ENCODE measurements at places on chromosomes 16 and 17.

DNA sequence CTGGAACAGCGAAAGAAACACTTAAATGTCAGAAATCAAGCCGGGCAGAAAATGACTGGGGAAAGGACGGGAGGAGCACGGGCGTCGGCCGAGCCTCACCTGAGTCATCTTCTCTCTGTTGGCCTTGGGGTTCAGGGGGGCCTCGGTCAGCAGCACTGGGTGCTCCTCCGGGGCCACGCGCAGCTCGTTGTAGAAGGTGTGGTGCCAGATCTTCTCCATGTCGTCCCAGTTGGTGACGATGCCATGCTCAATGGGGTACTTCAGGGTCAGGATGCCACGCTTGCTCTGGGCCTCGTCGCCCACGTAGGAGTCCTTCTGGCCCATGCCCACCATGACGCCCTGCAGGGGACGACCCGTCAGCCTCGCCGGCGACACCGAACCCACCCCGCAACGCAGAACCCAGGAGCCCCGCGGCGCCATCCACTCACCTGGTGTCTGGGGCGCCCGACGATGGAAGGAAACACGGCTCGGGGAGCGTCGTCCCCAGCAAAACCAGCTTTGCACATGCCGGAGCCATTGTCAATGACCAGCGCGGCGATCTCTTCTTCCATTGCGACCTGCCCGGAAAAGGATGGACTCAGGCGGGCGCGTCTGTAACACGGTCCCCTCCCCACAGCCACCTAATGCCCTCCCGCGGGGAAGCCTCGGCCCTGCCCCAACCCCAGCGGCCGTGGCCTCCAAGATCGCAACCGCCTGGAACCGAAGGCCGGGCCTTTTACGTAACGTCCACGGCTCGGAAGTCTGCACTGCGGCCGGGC, 616 bp downstream of the ACTG1 start:
- no peak for DNase-seq

DNA sequence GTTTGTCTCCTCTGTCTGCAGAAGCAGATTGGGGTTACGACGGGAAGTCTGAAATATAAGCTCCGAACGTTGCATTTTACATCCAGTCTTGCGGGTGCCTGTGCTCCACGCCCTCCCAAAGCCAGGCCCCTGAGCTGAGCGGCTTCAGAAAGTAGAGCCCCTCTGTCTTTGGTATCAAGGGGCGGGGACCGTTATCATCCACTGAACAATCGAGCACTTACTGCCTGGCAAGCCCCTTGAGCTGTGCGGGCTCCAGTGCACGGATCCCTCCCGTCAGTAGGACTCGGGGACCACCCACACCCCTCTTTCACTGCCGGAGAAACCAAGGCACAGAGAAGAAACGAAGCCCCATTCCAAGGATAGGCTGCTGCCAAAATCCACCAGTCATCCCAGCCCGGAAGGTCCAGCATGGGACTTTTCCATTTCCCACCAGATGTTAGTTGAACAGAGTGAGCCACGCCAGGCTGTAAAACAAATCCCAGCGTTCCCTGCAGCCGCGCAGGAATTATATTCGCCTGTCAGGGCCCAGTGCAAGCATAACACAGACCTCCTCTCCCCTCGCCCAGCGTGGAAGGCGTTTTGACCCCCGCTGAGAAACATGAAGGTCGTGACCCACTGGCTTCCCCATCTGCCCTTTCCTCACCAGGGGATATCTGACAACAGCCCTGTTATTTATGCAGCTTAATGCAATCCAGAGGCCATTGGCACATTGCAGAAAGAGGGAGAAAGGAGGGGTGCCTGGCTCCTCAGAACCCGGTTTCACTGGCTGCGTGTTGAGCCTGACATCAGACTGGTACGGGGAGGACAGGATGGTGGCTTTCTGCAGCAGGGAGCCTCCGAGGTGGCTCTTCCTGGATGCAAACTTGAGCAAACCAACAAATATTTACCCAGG, 212.2 kb upstream of the FOXF1 start:
- no peak for DNase-seq

- DNase-seq = no peak
These were observed 2.9 kb downstream of the UMOD start for GRCh38 chr16:20349615-20350014.

GRCh38 chr16:23863511-23864422, 28.0 kb downstream of the PRKCB start:
- no peak for DNase-seq

GRCh38 chr16:56964243-56965148, 2.7 kb downstream of the CETP start:
- no peak for DNase-seq

Data from HuH-7.5 (cell line).